ENCODE measurements at places on chromosomes 11 and 22. TPM values are rescaled to one million over a fixed set of nuclear protein-coding genes. Genes with fewer than 3 reads are reported as not detected.

MAP6 gene
- total RNA-seq: 10.8 TPM

SLC37A2 gene
- 25.0 TPM for total RNA-seq

DNA sequence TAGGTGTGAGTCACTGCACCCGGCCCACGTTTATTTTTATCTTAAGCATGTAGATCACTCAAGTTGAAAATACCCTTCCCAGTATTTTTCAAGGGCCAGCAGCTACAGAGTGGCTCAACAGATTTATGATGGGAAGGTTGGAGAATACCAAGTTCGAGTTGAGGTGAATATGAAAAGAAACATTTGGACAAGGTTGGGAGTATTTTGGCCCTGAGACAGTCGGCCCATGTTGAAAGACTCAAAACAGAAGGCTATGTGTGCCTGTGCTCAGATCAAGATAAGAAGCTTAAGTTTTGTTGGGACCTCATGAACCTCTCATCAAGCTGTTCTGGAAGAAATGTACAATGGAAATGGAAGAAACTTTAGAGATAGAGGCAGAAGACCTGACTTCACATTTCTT lies 199.1 kb downstream of the DBX1 start:
- H3K27me3 ChIP-seq: no peaks in the 10 kb centered on the region
- H3K27ac ChIP-seq: no peak overlapping the region
- no peak overlapping the region for H3K4me3 ChIP-seq

DNA sequence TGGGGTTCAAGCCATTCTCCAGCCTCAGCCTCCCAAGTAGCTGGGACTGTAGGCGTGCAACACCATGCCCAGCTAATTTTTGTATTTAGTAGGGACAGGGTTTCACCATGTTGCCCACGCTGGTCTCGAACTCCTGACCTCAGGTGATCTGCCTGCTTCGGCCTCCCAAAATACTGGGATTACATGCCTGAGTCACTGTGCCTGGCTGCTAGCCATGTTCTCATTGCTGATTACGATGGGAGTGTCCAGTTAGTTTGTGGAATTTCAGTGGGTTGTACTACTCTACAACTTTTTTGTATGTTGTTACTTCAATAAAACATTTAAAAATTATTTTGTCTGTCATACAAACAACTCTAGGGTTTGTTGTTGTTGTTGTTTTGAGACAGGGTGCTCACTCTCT lies 4.8 kb upstream of the VPS11 start:
- H3K36me3 ChIP-seq: peaks cover 8% of the 10 kb centered on the region
- H3K27ac ChIP-seq: no peak overlapping the region
- DNase-seq: no peak

DNA sequence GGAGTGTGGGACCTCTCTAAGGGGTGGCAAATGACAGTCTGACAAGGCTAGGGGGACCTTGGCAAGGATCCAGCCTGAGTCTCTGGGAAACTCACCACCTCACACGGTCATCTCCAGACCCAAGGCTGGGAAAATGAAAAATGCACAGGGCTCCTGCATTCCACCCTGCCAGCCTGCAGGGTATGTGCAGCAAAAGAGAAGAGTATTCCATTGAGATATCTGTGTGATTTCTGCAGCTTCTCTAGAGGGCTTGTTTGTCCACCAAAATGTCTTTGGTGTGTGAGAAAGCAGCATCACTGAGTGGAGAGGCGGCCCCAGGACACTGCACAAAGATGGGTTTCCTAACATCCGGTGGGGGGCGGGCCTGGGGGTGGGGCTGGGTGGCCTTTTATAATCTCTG lies 177.8 kb downstream of the EFCAB6 start:
- no peak for DNase-seq
- no peaks in the 10 kb centered on the region for H3K27me3 ChIP-seq
- H3K4me1 ChIP-seq: no peaks in the 10 kb centered on the region
- no peak overlapping the region for H3K4me3 ChIP-seq

DNA sequence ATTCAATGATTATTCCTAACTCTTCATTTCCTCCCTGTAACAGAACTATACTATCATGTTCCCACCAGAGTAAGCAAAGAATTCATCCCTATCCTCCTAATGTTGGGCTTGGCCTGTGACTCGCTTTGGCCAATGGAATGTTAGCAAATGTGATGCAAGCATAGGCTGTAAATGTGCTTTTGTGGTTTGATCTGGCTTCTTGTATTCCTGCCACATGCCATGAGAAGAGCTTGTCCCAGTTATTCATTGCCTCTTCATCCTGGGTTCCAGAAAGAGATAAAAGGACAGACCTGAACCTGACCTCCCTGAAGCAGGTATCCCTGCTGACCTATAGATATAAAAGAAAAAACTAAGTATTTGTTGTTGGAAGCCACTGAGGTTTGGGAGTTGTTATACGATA lies 51.0 kb downstream of the SYTL2 start:
- H3K27me3 ChIP-seq: no peaks in the 10 kb centered on the region
- DNase-seq: no peak
- H3K4me1 ChIP-seq: no peaks in the 10 kb centered on the region
- H3K4me3 ChIP-seq: no peak overlapping the region

- no peak for DNase-seq
- no peaks in the 10 kb centered on the region for H3K4me1 ChIP-seq
- peaks cover 18% of the 10 kb centered on the region for H3K27me3 ChIP-seq
- no peaks in the 10 kb centered on the region for H3K36me3 ChIP-seq
Measured at GRCh38 chr22:44529827-44530523, 31.9 kb upstream of the RTL6 start.

MMP1 gene
- total RNA-seq: 0.97 TPM

LIF gene
- total RNA-seq: 3.1 TPM

DNA sequence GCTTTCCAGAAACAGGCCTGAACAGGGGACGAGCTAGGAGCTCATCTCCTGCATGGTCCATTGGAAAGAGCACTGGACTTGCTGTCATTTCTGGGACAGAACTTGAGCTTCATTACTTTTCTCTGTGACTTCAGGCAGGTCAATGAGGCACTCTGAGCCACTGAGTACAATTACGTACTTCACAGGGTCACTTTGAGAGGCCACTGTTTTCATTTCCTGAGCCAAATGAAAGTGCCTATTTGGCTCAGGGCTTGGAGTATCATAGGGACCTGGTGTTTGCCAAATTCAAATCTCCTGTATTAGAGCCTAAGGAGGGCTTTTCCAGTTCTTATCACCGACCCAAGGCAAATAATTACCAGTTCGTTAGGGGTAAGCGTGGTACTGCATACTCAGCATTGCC lies 319.3 kb downstream of the CADM1 start:
- no peaks in the 10 kb centered on the region for H3K4me1 ChIP-seq
- H3K36me3 ChIP-seq: no peaks in the 10 kb centered on the region
- DNase-seq: no peak
- H3K27me3 ChIP-seq: no peaks in the 10 kb centered on the region
